Activated T-helper 1 cell treated with Interleukin-2 at 50 U/mL for 16 hours (primary cell): ENCODE measurements at places on chromosomes 11 and 22.

DNA sequence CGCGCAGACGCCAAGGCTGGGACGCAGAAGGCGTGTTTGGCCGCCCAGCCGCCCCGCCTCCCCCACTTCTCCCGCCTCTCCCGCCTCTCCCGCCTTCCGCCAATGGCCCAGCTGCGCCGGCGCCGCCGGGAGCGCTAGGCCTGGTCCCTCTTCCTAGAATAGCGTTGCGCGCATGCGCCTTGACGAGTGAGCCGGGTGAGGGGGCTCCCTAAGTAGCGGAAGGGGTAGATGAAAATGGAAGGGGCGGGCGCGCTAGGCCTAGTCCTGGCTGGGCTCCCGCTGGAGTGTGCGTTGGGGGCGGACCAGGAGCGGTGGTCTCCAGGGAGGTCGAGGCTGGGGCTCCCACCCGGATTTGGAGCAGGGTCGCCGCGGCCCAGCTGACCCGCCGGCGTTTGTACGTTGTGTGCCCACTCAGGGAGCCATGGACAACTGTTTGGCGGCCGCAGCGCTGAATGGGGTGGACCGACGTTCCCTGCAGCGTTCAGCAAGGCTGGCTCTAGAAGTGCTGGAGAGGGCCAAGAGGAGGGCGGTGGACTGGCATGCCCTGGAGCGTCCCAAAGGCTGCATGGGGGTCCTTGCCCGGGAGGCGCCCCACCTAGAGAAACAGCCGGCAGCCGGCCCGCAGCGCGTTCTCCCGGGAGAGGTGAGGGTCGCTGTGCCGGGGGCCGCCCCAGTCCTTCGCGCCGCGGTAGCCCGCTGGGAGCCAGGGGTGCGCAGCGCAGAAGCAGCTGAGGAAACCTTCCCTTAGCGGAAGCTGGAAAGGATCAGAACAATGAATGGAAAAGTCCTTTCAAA, at the start of gene AKIP1:
TSS of gene AKIP1 (plus strand) at position 161 of the 795 bp plus-strand sequence. CDS start at position 422, 261 bp downstream.
- peak; percentile 70 for DNase-seq

GRCh38 chr22:30204015-30204741, 42.4 kb downstream of the LIF start:
- DNase-seq = no peak

- no peak for DNase-seq
These were observed 107.1 kb downstream of the GAB2 start for GRCh38 chr11:78310500-78310909.

DNA sequence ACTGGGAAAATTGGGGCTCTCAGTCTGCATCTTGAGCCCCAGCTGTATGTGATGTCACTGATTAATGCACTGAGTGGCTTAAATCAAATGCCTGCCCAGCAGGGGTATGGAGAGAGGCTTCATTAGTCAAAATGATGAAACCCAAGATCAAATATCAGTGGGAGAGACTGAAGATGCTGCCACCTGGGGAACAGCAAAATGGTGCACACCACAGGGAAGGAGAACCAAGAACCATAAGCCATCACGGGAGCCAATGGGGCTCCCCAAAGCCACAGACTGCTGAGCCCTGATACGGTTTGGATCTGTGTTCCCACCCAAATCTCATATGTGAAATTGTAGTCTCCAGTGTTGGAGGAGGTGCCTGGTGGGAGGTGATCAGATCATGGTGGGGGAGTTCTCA, 85.6 kb downstream of the CTTN start:
- no peak for DNase-seq

GRCh38 chr11:24885580-24886173, 388.8 kb downstream of the LUZP2 start:
- no peak for DNase-seq

- no peak for DNase-seq
These were observed 466.3 kb downstream of the OPCML start for GRCh38 chr11:133065847-133066485.

GRCh38 chr11:69401715-69402114, 79.7 kb upstream of the LINC01488 start:
- no peak for DNase-seq

GRCh38 chr11:119229288-119229672, 23.1 kb downstream of the CBL start:
- DNase-seq = no peak

DNA sequence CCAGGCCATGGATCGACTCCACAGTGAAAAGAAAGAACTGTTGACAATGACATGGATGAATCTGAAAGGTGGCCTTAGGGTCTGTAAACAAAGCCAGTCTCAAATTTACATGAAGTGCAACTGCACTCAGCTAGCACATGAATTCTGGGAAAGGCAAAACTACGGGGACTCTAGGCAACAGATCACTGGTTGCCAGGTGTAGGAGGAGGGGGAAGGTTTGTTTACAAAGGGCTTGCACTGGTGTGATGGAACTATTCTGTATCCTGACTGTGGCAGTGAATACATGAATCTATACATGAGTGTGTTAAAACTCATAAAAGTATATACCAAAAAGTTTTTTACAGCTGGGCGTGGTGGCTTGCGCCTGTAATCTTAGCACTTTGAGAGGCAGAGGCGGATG, 27.3 kb downstream of the ALX4 start:
- no peak for DNase-seq

DNA sequence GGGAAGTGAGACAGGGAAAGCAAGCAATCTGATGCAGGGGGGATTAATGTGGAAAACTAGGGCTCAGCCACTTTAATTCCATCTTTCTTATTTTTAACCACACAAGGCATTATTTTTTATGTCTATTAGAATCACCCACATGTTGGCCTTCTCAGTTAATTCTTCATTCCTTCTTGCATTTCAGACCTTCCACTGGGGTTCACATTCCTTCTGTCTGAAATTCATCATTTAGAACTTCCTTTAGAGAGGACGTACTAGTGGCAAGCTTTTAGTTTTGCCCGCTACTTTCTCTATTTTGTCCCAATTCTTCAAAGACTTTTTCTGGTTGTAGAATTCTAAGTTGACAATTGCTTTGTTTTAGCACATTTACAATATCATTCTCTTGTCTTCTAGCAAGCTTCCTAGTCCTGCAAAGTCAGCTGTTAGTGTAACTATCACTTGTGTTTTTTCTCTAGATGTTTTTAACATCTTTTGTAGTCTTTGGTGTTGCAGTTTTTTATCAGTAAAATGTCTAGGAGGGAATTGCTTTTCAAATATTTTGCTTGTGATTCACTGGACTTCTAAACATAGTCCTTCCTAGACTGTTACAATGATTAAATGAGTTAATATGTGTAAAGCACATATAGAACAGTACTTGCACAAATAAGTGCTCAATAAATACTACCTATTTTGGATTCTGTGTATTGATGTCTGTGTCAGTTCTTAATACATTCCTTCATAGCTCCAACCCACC, 5.5 kb upstream of the NNMT start:
- DNase-seq = no peak

- DNase-seq = no peak
These were observed 32.8 kb downstream of the KCNE3 start for GRCh38 chr11:74434528-74434927.

- DNase-seq = no peak
These were observed 75.6 kb upstream of the ARHGAP32 start for GRCh38 chr11:129267716-129268115.

DNA sequence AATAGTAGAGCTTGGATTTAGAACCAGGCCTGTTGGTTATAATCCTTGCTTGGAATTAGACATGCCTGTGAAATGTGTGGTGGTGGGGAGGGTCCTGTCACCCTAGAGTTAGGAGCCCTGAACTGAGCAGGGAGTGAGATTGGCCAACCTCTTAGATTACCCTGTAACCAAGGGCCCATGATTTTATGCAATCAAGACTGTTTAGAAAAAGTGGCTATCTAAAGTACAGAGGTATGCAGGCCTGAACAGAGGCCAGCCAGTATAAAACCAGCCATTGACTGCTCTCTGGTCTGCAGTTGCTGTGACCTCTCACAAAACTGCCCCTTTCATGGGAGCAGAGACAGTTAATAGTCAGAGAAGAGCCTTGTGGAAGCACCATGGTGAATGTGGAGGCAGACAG, 36.2 kb downstream of the SERPINH1 start:
- no peak for DNase-seq

DNA sequence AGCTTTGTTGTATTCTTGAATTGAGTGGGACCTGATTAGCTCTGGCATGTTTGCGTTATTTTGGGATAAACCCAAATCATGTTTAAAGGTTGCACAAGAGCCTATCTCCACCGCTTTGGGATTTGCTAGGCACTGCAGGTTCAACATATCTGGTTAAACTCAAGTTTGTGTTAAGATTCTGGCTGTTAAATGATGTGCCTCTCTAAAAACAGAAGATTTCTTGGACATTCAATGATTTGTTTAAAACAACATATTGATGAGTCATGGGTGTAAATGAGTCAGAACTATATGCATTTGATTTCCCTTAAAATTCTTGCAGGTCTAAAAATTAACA, 67.4 kb downstream of the AMOTL1 start:
- no peak for DNase-seq

- no peak for DNase-seq
These were observed 15.4 kb downstream of the C11orf24 start for GRCh38 chr11:68256331-68256741.

GRCh38 chr11:131455843-131456704, 85.7 kb downstream of the NTM start:
- DNase-seq = no peak

DNA sequence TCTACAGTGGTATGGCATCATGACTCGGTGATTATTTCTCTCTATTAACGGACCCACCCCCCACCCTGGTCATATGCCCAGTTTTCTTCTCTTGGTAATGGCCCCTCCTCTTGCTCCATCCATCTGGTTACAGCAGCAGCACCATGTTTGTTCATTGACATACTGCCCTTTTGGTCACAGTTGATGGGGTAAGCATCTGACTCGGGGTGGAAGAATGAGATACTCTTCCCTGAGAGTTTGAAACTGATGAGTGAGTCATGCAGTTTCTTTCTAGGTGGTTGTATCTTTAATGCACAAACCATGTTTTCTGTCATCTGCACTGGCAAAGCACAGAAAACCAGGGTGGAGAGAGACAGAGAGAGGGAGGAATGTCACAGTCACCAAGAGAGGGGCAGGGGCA, 126.0 kb downstream of the SYN3 start:
- DNase-seq = no peak

DNA sequence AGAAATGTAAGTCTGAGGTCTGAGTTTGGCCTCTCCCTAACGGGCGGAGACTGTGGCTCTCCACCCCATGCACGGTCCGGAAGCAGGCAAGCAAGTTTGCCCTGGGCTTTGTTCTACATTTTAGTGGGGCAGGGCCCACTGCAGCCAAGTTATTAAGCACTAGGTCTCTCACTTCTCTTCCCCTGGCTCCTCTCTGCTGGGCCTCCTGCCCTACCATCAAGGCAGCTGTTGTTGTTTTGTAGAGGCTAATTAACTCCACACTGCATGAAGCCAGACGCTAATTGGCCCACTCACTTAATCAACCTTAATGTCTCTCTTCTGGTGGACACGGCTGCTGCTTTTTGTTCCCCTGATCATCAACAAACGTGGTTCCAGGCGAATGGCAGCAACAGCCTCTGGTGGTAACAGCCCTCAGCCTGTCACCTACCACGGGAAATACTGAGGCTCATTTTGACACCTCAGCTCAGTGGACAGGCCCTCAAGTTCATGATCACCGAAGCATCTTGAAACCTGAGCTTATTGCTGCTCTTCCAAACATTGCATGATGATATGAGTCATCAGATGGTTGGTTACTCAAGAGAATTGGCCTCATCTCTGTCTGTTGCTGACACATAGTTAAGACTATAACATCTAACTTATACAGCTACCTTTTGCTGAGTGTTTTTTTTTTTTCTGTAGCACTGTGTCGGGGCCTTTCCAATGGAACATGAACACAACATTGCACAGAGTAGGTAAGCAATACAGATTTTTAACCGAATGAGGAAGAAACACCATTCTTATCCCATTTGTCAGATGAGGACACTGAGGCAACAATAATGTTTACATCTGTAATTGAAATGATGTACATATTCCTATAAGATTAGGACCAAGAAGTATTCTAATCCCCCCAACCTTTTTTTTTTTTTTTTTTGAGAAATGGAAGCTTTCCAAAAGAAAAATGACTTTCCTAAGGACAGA, 20.8 kb upstream of the LMO2 start:
- DNase-seq = no peak

GRCh38 chr11:76824083-76824939, 36.4 kb upstream of the ACER3 start:
- no peak for DNase-seq

DNA sequence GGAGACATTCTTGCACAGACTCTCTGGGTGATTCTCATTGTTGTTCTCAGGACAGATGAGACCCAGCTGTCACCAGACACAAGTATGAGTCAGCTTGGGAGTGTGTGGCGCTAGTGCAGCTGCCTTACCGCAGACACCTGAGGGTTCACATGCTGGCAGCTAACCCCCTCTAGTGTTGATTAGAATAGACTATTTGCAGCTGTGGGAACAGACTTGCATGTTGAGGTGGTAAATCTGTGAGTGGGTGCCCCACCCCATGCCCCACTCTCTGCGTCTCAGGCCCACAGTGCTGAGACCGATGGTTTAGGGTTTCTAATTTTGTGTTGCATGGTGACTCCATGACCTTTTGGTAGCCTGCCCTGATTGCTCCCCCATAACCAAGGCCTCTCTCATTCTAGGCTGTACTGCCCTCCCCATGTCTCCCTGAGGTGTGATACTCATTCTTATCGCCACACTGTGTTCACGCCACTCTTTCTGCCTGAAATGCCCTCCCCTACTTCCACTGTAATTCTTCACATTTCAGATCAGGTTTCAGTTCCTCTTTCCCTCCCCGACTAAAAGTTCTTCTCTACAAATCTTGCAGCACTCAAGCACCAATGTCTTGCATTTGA, 73.7 kb upstream of the KIRREL3 start:
- DNase-seq = no peak

GRCh38 chr11:60834742-60835533, 7.0 kb upstream of the CCDC86 start:
- DNase-seq = no peak

DNA sequence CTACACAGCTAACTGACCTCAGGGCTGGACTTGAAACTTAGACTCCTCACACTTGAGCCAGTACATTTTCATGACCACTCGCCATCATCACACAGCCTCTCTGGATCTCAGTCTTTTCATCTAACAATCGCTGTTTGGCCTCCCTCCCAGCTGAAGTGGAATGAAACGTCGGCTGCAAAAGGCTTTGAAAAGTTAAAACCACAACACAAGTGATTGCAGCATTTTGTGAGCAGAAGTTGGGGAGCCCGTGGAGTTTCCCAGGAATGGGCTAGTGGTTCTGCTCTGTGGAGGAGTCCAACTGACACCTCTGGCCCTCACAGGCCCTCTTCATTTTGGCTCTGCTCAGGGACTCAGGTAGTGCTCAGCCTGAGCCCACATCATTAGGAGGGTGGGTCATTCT, 35.9 kb upstream of the TRIM29 start:
- no peak for DNase-seq

DNA sequence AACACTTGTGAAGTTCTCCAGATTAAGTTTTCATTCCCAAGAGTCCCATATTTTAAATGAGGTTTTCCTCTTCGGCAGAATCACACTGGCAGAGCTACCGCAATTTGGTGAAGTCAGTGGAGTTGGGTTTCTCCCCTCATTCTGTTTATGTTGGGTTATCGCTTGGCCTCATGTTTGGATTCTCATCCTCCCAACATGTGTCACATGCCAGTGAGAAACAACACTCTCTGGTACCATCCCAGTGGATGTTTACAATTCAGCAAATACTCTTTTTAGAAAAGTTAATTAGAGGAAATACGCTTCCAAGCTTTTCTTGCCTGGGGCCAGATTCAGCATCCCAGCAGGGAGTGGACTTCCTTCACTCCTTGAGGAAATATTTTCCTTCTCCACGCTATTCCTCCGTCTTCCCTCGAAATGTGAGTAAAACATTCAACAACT, 2.1 kb downstream of the PAMR1 start:
- DNase-seq = no peak

GRCh38 chr22:24049211-24049610, 38.1 kb downstream of the CABIN1 start:
- no peak for DNase-seq

- DNase-seq = no peak
These were observed 8.7 kb upstream of the HIPK3 start for GRCh38 chr11:33248416-33248971.
